Glutamatergic neuron (in vitro differentiated cells): ENCODE measurements at places on chromosomes 12 and 14. TPM values are rescaled to one million over a fixed set of nuclear protein-coding genes. Genes with fewer than 3 reads are reported as not detected.

GRCh38 chr14:91299121-91300115, 54.9 kb upstream of the GPR68 start:
- DNase-seq = no peak

DNA sequence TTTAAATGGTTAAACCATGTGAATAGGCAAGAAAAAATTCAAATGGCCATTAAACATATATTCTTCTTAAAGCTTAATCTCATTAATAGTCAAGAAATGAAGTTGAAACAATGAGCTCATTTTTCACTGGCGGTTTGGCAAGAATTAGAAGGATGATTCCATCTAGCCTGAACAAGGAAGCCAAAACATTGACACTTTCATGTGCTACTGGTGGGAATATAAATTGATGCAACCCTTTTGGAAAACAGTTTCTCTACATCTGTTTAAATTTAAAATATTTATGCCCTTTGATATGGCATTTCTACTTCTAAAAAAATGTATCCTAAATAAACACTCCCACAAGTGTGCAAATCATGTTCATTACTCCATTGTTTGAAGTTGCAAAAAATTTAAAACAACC, 174.7 kb upstream of the HIF1A start:
- no peak for DNase-seq

OTOGL gene
- 0.83 TPM for total RNA-seq

PTGR2 gene
- 8.7 TPM for total RNA-seq

PDE3A gene
- 1.3 TPM for total RNA-seq

IL23A gene
- total RNA-seq = 0.42 TPM

RIN3 gene
- total RNA-seq = 0.76 TPM

DNA sequence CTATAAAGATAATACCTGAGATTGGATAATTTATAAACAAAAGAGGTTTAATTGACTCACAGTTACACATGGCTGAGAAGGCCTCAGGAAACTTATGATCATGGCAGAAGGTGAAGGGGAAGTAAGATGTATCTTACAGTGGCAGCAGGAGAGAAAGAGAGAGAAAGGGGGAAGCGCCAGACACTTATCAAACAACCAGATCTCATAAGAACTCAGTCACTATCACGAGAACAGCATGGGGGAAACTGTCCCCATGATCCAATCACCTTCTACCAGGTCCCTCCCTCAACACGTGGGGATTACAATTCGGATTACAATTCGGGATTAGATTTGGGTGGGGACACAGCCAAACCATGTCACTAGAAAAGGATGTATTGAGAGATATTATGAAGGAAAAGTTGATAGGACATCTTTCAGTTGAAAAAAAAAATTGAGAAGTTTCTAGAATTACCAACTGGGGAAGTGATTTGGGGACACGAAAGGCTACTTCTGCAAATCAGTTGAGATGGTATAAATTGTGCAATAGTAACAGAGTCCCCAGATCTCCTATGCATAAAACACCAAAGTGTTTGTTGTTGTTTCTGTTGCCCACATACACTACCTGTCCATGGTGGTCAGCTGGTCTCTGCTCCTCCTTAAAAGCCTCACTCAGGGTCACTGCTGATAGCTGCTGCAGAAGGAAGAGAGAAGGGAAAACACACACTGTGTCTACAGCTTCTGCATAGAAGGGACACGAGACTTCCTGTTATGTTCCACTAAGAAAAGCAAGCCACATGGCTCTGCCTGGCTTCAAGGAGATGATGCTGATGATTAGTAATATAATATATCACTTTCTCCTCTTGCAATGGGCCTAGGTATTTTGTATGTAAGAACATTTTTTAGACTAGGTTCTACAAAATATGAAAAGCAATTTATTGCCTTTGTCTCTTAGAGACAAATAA, 465.5 kb downstream of the PDZRN4 start:
- no peak for DNase-seq

GRCh38 chr12:9634177-9634803, 26.6 kb upstream of the KLRB1 start:
- DNase-seq = peak; percentile 27
